ENCODE measurements at places on chromosomes 6 and 20. TPM values are rescaled to one million over a fixed set of nuclear protein-coding genes. Genes with fewer than 3 reads are reported as not detected.

BPI gene
- not detected for total RNA-seq

ANKRD66 gene
- total RNA-seq = not detected

ALDH5A1 gene
- total RNA-seq = 4.2 TPM

KIF25 gene
- 0.44 TPM for total RNA-seq

FAM83B gene
- total RNA-seq = not detected

TINAG gene
- not detected for total RNA-seq

DNA sequence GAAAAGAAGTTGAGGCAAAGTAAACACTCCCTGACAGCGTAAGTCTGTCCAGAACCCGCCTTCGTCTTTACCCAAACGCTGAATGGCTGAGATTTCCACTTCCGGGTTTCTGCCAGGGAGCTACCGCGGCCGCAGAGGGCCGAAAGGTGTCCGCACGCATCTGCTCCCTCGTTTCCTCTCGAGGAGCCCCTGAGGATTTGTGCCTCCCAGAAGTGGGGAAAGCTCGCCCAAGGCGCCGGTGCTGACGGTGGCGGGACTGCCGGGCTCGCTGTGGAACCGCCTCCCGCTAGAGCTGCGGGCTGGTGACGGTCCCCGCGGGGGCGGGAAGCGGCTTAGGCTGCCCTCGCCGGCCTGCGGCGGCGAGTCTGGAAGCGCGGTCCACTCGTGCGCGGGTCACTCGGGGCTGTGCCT is 1760.2 kb upstream of the DEFB115 start:
- peak; percentile 57 for DNase-seq

DNA sequence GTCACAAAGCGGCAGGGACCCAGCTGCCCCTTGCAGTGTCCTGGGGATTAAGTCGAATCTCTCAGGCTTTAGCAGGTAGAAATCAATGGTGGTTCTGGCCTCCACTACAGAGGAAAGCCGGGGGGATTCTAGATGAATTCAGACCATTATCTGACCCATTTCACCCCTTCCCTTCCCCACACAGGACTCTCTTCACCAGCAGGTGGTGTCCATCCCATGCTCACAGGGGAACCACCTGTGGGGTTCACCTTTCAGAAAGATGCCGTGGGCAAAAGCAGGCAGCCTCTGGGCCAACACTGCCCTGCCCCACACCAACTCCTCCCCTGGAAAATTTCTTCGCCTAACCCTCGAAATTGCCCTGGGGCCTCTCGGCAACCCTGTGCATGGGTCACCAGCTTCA is 123.8 kb upstream of the GGTLC1 start:
- DNase-seq = no peak

DNA sequence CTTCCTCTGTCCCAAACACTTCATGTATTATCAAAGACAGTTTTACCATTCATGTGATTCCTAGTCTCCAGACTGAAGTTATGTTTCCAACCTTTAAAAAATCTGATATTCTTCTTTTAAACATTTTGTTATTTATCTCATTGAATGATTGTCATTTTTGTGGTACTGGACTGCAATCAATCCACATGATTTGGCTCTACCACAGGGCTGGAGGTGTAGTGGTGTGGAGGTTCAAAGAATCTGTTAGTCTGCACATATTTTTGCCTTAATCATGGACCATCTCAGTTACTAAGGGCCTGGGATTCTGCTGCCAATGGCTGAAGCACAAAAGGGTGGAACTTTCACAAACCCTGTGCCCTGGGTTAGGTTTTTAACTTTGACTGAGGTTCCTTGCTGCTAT is 164.1 kb upstream of the JAG1 start:
- DNase-seq = no peak

- no peak for DNase-seq
Measured at GRCh38 chr20:35663516-35664465, 909 bp downstream of the CPNE1 start.

DNA sequence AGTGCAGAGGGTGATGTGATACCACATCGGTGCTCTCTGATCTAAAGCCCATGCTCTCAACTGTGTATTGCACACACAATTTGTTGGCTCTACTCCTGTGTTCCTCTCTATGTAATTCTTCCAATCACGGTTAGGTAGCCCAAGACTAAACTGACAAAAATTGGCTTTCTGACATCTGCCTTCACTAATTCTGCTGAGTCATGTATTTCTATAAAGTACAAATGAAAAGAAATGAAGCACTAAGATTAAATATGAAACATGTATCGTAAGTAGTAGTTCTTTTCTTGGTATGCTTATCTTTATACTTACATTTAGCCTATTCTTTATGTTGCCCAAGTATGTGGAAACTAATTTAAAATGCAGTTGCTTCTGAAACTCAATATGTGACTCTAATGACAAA is 7.7 kb upstream of the MLIP start:
- DNase-seq = no peak

- no peak for DNase-seq
Measured at GRCh38 chr20:62313460-62314338, 10.9 kb downstream of the ADRM1 start.

DNA sequence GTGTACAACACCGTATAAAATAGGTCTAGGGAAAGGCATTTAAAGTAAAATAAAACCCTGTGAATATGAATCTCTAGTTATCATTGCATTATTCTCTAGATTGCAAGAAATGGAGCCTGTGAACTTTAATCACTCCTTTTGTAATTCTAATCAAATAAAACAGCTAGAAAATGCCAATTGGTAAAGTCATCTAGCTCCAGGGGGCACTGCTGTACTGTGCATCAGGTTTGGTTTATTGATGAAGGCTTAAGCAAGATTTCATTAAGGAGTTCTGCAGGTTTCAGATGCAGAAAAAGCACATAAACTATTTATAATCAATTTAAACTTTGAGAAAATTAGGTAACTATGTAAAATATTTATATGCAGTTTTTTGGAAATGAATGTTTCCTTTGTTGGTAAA is 645.0 kb downstream of the PHF3 start:
- DNase-seq = peak; percentile 18

DNA sequence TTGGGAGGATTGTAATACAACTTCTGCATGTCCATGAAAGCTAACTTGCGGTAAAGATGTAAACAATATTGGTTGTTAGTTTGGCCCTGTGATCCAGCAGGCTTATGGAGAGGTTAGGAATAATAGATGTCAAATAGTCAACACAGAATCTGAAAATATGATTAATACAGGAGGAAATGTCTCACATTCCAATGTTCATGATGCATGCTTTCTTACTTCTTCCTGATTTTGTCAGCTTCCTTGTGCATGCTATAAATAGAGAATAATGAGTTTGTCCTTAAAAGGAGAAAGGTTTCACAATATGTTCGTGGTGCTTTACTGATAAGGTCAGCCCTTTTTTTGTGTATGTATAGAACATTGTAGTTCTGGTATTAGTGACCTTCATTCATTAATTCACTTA is 136.7 kb downstream of the MMUT start:
- DNase-seq = peak; percentile 48

All from Panc1 (cell line).